Mesothelial cell of epicardium (in vitro differentiated cells): ENCODE measurements at places on chromosomes 1 and 21. TPM values are rescaled to one million over a fixed set of nuclear protein-coding genes. Genes with fewer than 3 reads are reported as not detected.

GRCh38 chr1:231743966-231744365 is 117.4 kb downstream of the DISC1 start:
- no peak for DNase-seq

DNA sequence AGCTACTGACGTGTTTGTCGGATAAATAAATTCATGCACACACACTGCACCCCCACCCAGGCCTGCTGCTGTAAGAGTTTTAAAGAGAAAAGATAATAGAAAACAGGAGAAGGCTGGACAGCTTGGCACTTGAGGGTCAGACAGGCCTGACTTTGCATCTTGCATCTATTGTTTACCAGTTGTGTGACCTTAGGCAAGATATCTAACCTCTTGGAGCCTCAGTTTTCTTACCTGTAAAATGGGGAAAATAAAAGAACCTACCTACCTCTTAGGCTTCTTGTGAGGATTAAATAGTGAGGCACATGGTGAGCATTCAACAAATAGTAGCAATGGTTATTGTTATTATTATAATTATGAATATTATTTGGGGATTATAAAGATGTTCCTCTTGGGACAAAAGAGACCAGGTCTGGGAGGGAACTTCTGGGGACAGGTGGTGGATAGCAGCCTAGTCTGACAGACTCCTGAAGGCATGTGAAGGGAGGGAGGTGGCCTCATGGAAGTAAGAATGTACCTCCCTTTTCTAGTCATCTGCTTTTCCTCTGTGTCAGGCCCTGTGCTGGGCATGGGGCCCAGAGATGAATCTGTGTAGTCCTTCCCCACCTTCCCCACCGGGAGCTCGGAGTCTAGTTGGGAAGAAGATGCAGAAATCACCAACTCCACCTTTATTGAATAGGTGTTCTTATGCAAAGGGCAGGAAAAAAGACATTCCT is 18.3 kb upstream of the EPB41 start:
- no peak for DNase-seq

GIPC2 gene
- 0.18 to 0.23 TPM (median 0.20 TPM) in 3 replicates for total RNA-seq

FCRL4 gene
- 0.18 TPM in 1 of 3 replicates, not detected in the others for total RNA-seq

GPR153 gene
- 24.6 to 27.5 TPM (median 25.0 TPM) in 3 replicates for total RNA-seq

PPIAL4G gene
- total RNA-seq: 0.13 TPM in 1 of 3 replicates, not detected in the others

SLC26A9 gene
- not detected in 3 replicates for total RNA-seq

MIXL1 gene
- 3.2 to 4.3 TPM (median 3.4 TPM) in 3 replicates for total RNA-seq

DNA sequence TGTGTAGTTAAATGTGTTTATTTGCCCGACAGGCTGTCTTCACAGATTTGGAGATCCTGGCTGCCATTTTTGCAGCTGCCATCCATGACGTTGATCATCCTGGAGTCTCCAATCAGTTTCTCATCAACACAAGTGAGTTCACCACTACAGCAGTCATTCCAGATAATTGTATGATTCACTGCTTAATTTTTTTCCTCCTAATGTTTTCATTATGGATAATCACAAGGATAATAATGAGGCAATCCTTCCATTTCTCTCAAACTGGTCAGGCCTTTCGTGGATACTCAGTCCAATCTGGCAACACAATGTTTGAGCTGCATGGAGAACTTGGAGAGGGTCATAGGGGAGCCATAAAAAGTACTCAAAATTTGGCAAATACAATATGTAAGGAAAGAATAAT is 168.3 kb upstream of the SGIP1 start:
- DNase-seq: no peak

GBP1 gene
- total RNA-seq: 52.3 to 58.3 TPM (median 55.5 TPM) in 3 replicates

MATN1 gene
- 4.0 to 5.6 TPM (median 4.9 TPM) in 3 replicates for total RNA-seq

DNA sequence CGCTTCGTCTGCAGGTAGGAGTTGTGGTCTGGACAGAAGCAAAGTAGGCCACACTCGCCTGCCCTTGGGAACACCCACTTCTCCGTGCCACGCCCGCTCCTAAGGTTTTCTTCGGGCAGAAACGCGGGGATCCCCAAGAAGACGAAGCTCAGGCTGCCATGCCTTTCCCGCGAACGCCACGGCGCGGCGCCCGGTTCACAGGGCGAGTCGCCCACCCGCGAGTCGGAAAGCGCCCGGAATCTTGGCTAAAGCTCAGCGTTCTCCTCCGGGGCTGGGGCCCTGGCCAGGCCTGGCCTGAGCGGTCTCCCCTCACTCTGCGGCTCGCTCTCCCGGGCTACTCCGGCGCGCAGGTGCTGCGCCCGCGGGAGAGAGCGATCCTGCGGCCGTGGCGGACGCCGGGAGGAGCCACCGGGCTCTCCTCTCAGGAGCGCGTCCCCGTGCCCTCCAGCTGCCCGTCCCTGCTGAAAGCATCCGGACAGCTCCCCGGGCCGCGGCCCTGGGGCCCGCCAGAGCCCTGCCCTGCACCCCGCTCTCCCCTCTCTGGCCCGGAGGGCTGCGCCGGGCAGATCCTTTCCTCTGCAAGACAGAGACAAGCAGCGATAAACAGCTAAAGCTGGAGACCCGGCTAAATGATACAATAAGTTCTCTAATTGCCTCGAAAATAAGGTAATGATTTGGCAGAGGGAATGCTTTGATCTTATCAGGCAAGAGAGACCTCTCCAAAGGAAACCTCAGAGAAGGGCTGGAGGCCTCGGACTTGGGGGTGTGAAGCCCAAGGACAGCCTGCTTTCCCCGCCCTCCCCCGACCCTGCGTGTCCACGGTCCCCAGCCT is 6.7 kb upstream of the WNT2B start:
- peak; percentile 57 for DNase-seq

TEDDM1 gene
- total RNA-seq: not detected in 3 replicates
